ENCODE measurements at places on chromosomes 2 and 18. TPM values are rescaled to one million over a fixed set of nuclear protein-coding genes. Genes with fewer than 3 reads are reported as not detected.

DNA sequence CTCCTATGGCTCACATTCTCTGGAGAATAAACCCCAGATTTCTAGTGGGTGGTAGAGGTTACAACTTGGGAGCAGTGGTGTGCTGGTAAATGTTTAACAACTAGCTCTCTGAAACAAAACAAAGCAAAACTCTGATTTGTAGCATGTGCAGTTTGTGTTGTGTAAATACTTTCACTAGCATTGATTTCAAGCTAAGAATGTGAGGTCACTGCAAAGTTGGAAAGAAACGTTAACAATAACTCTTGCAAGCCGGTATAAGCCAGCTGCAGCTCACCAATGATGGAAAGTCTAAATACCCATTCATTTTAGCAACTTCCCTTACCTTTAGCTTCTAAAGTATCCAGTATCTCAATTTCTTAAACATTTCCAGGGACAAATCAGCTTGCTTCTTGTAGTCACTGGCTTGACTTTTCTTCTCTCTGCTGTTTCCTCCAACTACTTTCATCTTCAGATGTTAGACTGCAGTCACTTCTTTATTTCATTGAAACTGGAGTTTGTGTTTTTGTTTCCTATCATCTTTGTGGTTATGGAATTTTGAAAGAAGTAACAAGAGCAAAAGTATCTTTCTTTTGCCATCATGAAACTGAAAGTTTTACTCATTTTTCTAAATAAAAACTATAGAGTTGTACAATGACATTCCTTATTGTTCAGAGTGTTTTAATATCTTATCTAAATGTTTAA is 140.2 kb downstream of the PLCL1 start:
- no peak for DNase-seq

- DNase-seq: no peak
Observed at GRCh38 chr18:57891707-57892391, 88.7 kb upstream of the ATP8B1 start.

GRCh38 chr2:236063994-236064393 is 104.2 kb downstream of the GBX2 start:
- no peak for DNase-seq

DNA sequence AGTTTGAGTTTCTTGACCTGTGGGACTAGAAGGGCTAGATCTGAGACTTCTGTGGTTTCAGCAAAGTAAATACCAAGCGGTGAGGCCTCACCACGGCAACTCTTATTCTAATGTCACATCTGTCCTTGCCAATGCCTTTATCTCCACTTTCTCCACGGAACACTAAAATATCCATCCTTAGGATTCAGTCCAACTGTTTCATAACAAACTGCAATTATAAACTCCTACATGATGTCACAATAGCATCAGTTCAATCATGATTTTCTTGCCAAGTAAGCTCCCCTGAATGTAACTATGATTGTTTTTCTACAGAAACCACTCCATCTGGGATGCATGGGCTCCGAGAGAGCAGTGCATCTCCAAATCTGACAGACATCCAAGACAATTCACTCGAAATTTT is 79.6 kb downstream of the LRATD1 start:
- peak; percentile 28 for DNase-seq

The SP3 gene
- 78.8 TPM for total RNA-seq

The TGFA gene
- total RNA-seq: 17.3 TPM

GRCh38 chr2:217943446-217944321 is 59.1 kb downstream of the TNS1 start:
- DNase-seq: peak; percentile 85

- peak; percentile 36 for DNase-seq
Observed at GRCh38 chr2:148670773-148671172, 26.2 kb downstream of the EPC2 start.

The ITPRID2 gene
- total RNA-seq: 52.7 TPM

DNA sequence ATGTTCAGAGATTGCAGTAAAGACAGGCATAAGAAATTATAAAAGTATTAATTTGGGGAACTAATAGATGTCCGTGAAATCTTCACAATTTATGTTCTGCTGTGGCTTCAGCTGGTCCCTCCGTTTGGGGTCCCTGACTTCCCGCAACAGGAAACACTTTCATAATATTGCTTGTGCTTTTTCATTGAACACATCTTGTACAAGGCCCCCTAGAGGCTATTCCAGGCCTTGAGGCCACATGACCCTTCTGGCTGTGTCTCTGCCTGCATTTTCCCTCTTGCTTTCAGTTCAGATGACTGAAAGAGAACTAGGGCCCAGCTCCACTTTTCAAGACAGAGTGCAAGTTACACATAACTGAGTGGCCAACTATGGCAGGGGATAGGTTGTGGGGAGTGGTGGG is 164.1 kb downstream of the TMEM247 start:
- DNase-seq: no peak

DNA sequence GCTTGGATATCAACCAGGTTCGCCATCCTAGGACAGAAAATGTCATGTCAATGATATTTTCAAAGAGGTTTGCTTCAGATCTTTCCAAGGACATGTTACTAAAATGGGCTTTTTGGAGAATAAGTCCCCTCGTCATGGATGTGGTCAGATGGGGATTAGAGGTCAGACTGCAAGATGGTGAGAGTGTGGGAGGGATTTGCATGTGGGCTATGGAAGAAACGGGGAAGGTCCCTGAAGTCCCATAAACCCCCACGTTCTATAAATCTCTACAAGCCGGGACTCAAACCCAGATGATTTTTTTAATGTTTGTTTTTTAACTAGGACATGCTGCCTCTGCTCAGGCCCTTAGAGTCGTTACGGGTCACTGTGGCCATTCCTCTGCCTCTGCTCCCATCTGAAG is 37.7 kb upstream of the IGFBP5 start:
- DNase-seq: no peak

- no peak for DNase-seq
Observed at GRCh38 chr2:224776795-224777558, 60.8 kb upstream of the CCDC195 start.

- peak; percentile 62 for DNase-seq
Observed at GRCh38 chr2:228039752-228040534, 141.5 kb downstream of the SPHKAP start.

GRCh38 chr18:22926454-22926853 is 6.7 kb upstream of the RBBP8 start:
- DNase-seq: no peak

- no peak for DNase-seq
Observed at GRCh38 chr2:173602153-173602795, 247.6 kb downstream of the CDCA7 start.

DNA sequence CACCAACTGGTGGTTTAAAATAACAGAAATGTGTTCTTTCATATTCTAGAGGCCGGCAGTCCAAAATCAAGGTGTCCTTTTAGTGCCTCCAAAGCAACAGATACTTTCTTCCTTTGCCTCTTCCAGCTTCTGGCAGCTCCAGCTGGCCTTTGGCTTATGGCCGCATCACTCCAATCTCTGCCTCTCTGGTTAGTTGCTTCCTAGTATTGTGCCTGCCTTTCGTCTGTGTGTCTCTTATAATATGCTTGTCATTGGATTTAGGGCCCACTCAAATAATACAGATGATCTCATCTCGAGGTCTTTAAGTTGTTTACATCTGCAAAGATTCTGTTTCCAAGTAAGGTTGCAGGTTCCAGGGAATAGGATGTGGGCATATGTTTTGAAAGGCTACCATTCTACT is 855.2 kb upstream of the ID2 start:
- DNase-seq: no peak

DNA sequence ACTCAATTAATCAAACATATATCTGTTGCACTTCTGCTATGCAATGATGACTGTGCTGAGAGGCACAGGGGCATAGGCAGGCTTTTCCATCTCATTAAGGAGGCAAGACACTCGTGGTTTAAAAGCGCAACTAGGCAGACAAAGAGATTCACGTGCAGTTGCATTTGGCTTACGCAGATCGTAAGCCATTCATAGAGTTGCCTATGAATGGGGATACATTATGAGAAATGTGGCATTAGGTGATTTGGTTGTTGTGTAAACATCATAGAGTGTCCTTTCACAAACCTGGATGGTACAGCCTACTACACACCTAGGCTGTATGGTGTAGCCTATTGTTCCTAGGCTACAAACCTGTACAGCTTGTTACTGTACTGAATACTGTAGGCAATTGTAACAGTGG is 284.7 kb downstream of the DCC start:
- DNase-seq: no peak

DNA sequence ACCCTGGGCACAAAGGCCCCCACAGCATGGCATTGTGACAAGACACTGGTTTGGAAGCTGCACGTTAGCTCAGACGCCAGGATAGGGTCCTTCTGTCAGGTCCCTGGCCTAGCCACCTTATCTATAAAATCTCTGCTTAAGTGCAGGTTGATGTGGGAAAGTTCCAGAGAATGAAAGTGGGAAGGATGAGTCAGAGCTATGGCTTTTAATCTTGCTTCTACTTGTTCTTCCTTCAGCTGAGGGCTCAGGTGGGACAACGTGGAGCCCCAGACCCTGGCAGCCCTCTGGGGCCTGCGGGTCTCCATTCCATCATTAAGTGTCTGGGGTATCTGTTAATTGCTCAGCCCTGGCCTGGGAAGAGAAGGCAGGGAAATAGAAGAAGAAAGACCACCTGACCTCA is 64.5 kb downstream of the CELF4 start:
- DNase-seq: no peak

The REL gene
- total RNA-seq: 2.1 TPM

The FAM237A gene
- not detected for total RNA-seq

GRCh38 chr2:152396051-152396511 is 61.1 kb downstream of the FMNL2 start:
- DNase-seq: peak; percentile 76

The GAL3ST2 gene
- not detected for total RNA-seq

Measured in GM23248 (cell line).